ENCODE measurements at places on chromosomes 11 and 22.

DNA sequence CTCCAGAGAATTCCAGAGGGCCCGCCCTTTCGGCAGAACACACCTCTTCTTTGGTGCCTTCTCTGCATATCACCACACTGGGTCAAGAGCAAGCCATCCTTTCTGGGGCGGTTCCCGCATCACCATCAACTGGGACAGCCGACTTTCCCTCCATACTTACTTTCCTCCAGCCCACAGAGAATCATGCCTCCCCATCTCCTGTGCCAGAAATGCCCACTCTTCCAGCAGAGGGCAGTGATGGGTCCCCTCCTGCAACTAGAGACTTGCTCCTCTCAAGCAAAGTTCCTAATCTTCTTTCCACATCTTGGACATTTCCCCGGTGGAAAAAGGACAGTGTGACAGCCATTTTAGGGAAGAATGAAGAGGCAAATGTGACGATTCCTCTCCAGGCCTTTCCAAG lies 157.7 kb downstream of the C11orf91 start:
- no peak for DNase-seq

DNA sequence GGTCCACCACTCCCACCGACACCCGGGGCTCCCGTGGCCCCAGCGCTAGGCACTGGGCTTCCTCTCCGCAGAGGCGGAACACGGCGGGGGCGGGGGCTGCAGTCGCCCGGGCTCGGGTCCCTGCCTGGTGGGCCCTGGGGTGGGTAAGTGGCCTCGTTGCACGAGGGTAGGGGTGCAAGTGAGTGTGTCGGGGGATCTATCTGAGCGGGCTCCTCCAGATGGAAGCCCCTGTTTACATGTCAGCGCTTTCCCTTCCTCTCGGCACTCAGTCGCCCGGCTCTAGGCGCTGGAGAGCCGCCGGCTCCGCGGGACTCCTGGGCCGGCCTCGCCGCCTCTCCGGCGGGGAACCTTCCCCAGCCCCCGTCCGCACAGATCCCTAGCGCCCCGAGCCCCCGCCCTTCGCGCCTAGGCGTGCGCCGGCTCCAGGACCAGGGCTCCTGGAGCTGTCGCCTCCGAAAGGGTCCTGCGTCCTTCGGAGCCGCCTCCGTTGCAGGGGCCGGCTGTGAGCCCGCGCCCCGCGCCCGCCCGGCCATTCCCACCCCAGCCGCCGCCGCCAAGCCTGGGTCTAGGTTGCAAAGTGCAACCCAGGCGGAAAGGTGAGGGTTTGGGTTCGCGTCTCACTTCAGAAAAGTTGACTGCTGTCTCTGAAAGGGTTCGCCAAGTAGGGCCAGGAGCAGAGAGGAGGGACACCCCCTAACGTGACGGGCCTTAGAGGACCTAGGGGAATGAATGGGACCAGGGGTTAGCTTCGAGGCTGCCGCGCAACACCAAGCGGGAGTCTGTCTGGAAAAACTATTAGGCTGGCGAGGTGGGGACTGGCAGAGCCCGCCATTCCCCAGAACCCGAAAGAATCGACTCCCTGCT lies 978 bp downstream of the FLI1 start:
- DNase-seq: no peak

DNA sequence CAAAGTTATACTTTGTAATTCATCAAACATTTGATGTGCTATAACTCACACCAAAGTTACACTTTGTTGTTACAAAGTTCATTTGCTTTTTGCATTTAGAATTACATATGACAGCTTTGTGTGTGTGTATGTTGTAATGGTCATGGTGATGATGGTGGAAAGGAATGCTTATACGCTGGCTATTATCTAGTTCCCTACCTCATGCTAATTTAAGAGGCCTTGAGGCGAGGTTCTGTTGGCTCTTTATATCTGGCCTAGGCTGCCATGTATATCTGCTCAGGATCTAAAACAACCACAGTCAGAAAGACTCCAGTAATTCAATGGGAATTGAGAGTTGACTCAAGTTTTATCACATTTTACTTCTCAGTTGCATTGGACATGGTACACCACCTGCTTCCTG lies 123.4 kb downstream of the SLC17A6 start:
- DNase-seq: no peak

DNA sequence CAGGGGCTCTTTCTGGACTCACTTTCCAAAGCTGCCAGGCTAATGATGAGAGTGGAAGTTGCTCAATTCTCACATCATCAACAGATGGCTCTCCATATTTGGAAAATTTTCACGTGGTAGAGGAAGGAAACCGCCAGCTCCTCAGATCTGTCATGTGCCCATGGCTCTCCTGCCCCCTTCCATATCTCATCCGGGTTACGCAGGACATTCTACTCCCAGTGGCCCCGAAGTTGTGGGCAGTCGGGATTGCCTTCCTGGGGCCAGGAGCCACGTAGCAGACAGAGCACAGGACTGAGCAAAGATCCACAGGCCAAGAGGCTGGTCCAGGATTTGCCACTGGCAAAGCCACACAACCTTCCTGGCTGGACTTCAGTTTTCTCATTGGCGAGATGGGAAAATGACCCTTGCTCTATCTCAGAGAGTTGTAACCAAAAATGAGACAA lies 38.8 kb downstream of the RPUSD4 start:
- peak; percentile 93 for DNase-seq

GRCh38 chr11:68049509-68050370 lies 10.9 kb downstream of the TCIRG1 start:
- no peak for DNase-seq

DNA sequence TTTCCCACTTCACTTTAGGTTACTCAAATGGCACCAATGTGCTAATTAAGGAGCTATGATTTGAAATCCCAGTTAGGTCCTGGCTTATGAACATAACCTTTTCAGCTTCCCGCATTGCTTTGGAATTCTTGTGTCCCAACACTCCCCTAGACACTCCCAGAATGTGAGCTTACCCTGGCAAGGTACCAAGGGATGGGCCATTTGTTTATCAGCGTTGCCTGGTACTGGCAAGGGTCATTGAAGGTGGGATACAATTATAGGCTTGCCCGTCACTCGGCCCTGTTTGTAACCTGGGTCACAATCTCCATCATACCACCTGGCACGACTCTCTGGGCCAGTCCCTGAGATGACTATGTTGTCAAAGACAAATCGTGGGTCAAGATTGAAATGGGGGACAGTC lies 5.4 kb downstream of the CSRP3 start:
- no peak for DNase-seq

DNA sequence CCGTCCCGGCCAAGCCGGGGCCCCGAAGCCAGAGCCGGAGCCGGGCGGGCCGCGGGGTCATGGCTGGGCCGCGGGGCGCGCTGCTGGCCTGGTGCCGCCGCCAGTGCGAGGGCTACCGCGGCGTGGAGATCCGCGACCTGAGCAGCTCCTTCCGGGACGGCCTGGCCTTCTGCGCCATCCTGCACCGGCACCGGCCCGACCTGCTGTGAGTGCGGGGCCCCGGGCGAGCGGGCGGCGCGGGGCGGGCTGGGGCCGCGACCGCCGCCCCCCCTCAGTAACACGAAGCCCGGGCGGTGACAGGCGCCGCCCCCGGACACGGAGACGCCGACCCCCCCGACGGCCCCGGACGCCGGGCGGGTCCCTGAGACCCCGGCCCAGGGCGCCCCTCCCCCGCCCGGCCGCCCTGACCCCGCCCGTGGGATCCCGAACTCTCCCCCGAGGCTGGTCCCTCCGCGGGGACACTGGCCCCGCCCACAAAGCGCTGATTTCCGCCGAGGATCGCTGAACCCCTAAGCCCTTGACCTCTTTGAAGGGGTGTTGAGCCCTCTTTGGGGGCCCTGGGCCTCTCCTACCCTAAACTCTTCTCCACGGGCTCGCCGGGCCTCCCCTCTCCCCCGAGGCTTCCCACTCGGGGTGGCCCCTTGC lies 389 bp downstream of the MICALL1 start:
- no peak for DNase-seq

DNA sequence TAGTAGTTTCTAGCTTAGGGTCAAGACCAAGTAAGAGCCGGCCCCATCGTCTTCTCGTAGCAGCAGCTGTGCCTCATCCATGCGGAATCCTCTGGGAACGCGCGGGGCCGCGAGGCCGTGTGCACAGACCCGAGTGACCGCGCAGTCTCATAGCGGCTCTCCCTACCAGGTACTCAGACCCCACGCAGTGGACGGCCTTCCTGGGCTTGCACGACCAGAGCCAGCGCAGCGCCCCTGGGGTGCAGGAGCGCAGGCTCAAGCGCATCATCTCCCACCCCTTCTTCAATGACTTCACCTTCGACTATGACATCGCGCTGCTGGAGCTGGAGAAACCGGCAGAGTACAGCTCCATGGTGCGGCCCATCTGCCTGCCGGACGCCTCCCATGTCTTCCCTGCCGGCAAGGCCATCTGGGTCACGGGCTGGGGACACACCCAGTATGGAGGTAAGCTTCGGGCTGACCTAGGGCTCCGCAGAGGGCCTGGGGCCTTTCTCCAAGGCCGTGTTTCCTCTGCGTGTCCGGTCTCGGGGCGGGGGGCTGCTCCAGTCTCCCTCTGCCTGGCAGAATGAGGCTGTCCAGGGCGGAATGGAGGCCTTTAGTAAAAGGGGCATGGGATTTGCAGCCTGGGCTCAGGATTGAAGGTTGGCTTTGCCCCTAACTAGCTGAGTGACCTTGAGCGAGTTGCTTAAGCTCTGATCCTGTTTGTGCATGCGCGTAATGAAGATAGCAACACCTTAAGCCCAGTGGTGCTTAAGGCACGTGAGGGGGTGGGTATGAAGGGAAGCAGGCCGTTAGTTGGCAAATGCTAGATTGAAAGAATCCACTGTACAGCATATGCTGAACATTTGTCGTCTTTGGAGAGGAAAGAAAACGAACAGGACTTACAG lies 48.9 kb downstream of the ST14 start:
- DNase-seq: no peak

DNA sequence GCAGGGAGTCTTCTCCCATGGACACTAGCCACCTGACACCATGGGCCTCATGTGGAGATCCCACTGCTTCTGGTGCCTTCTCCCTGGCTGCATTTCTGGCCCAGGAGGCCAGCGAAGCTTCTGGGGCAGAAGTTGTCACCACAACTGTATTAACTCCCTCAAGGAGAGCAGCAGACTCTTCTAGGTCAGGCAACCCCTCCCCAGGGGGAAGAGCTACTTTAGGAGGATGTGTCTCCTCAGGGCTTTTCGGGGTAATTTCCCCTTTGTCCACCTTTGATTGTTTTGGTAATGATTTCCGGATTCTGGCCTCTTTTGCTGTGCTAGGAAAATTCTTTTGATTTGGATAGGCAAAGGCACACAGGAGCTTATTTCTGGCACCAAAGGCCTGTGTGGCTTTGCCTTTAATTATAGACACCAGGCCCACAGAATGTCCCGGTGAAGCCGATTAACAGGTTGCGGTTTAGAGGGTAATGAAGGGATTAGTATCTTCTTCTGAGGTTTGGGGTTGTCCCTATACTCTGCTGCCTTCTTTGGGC lies 8.9 kb upstream of the UCP2 start:
- DNase-seq: no peak

- DNase-seq: no peak
Observed at GRCh38 chr22:46696614-46697013, 41.4 kb downstream of the CERK start.

- DNase-seq: peak; percentile 90
Observed at GRCh38 chr22:24486501-24486921, 8.6 kb upstream of the UPB1 start.

DNA sequence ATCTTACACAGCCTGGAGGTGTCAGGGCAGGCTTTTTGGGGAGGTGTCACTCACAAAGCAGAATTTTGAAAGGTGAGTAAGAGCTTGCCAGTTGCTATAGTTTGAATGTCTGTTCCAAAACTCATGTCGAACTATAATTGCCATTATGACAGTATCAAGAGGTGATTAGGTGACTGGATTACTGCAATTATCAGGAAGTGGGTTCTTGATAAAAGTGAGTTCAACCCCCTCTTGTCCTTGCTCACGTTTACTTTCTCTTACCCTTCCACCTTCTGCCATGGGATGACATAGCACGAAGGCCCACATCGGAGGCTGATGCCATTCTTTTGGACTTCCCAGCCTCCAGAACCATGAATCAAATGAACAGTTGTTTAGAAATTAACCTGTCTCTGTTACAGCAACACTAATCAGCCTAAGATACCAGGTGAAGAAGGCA lies 4.7 kb upstream of the C11orf86 start:
- no peak for DNase-seq

GRCh38 chr11:19819148-19819547 lies 106.5 kb downstream of the NAV2 start:
- no peak for DNase-seq

GRCh38 chr11:17695454-17696441 lies 23.6 kb upstream of the MYOD1 start:
- no peak for DNase-seq

GRCh38 chr11:103877221-103877620 lies 159.2 kb upstream of the DDI1 start:
- DNase-seq: no peak

GRCh38 chr11:100705447-100705846 lies 18.4 kb downstream of the ARHGAP42 start:
- DNase-seq: no peak

DNA sequence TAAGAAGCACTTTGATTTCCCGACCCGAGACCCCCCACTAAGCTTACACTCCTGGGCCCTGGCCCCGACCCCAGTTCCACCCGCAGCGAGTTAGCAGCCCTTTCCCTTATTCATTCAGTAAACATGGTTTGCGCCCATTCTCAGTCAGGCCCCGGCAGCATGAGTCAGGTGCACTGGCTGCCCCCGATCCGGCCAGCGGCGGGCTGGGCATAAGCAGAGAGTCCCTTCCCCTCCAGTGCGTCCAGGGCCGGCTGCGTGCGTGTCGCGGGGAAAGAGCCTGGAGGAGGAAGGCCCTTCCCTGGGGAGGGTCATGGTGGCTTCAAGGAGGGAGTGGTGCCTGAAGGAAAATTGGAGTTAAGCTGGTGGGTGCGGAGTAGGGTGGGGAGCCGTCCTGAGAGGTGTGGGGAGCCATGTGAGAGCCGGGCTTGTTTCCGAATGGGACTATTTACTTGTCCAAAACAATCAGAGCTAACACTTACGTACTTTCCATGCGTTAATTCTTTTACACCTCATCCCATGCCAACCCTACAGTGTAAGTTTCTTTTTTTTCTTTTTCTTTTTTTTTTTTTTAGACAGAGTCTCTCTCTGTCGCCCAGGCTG lies 657 bp downstream of the IGHMBP2 start:
- no peak for DNase-seq

- DNase-seq: no peak
Observed at GRCh38 chr11:14751975-14752407, 108.4 kb downstream of the PDE3B start.

- no peak for DNase-seq
Observed at GRCh38 chr11:44192462-44193100, 97.1 kb downstream of the EXT2 start.

- no peak for DNase-seq
Observed at GRCh38 chr22:28346308-28346707, 333.3 kb downstream of the TTC28 start.

Data from fibroblast of skin of left quadriceps (primary cell).